ENCODE measurements at places on chromosomes 7 and 10.

GRCh38 chr7:147584771-147585193 lies 1005.8 kb upstream of the C7orf33 start:
- no peak for DNase-seq

- no peak for DNase-seq
Measured at GRCh38 chr7:45681596-45682357, 107.6 kb downstream of the ADCY1 start.

DNA sequence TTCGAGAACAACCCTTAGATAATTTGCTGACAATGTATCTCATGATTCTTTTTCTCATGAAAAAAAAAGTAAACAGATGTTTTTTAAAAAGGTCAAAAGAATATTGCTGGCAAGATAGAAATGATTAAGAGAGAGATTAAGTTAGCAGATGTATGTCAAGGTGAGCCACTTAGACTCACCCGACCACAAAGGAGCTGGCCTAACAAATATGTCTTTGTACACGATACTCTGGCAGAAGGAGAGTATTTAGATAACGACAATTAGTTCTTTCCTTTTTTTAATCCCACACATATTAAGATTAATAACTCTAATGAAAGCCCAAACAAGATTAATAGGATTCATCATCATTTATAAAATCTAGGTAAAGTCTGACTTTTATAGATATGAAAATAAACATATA lies 156.7 kb downstream of the RAPGEF5 start:
- no peak for DNase-seq

GRCh38 chr7:47288060-47288459 lies 293.9 kb downstream of the TNS3 start:
- DNase-seq, result no peak
